ENCODE measurements at places on chromosomes 1 and 21.

DNA sequence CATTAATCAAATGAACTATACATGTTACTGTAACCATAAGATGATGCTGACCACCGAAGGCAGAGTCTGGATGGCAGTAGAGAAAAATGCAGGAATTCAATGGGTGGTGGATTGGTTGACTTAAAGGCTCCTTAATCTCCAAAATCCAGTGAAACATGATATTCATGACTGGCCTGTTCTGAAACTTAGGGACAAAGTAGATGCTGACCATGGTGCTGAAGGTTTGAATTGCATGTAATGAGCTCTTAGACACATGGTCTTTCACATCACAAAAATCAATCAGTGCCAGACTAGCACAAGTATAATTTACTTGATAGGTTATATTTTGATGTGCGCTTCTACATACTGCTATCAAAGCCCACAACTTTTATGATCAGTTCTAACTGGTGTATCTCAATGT lies 30.9 kb upstream of the NTMT2 start:
- H3K27ac ChIP-seq: no peak overlapping the region
- no peaks in the 10 kb centered on the region for H3K36me3 ChIP-seq
- no peaks in the 10 kb centered on the region for H3K4me1 ChIP-seq
- DNase-seq: no peak

- no peak overlapping the region for H3K27ac ChIP-seq
- DNase-seq: no peak
- peaks cover 2% of the 10 kb centered on the region for H3K4me1 ChIP-seq
- peaks cover 5% of the 10 kb centered on the region for H3K36me3 ChIP-seq
- no peak overlapping the region for H3K4me3 ChIP-seq
These were observed 121.7 kb downstream of the DTL start for GRCh38 chr1:212157252-212157651.

GRCh38 chr1:147243228-147243685 lies 773 bp downstream of the CHD1L start:
- peak overlapping the region; percentile 46 for H3K27ac ChIP-seq
- DNase-seq: no peak
- peaks cover 11% of the 10 kb centered on the region for H3K4me1 ChIP-seq
- H3K27me3 ChIP-seq: peaks cover 2% of the 10 kb centered on the region
- peak overlapping the region; percentile 95 for H3K4me3 ChIP-seq

GRCh38 chr1:97334454-97334853 lies 586.4 kb downstream of the DPYD start:
- H3K27me3 ChIP-seq: no peaks in the 10 kb centered on the region
- H3K4me3 ChIP-seq: no peak overlapping the region
- no peaks in the 10 kb centered on the region for H3K36me3 ChIP-seq
- H3K27ac ChIP-seq: no peak overlapping the region
- no peaks in the 10 kb centered on the region for H3K4me1 ChIP-seq

DNA sequence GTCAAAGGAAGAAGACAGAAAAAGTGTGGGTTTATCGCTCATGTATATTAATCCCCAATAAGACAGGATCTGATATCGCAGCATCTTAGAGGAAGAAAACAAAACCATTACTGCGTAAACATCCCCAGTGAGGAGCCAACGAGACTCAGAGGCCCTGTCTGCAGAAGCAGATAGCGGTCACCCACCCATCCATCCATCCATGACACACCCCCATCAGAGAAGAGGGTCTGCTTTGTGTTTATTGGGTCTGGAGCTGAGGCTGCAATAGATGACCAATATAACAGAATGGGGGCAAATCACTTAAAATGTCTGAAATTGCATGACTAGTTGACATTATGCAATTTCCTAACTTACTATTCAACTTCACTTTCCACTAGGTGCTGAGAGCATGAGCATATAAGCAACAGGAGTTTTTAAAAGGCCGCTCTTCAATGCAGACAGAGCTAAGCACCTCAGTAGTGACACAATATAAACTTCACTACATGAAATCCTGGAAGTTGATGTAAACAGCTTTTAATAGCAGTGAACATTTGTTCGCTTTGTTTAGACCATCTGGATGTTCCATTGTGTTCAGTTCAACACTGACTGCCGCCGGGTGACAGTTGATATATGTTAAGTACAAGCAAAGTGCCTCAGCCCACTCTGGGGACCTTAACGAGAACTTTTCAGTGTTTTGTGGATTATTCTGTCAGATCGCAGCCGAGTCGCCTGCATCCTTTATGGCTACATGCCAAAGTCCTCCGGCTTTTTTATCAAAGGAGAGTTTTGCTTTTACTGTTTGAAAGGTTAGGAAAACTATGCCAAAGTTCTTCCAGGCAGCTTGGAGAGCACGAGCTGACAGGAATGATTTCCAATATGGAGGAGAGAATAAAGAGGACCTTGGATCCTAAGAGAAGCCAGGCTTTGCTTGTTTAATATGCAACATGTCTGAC lies 167.5 kb downstream of the ZNF281 start:
- no peaks in the 10 kb centered on the region for H3K36me3 ChIP-seq
- peak; percentile 33 for DNase-seq
- H3K4me1 ChIP-seq: peaks cover 2% of the 10 kb centered on the region
- peak overlapping the region; percentile 35 for H3K4me3 ChIP-seq
- no peak overlapping the region for H3K27ac ChIP-seq
- no peaks in the 10 kb centered on the region for H3K27me3 ChIP-seq

- no peaks in the 10 kb centered on the region for H3K4me1 ChIP-seq
- H3K4me3 ChIP-seq: no peak overlapping the region
- no peak for DNase-seq
These were observed 24.3 kb upstream of the ENO1 start for GRCh38 chr1:8902765-8903164.

DNA sequence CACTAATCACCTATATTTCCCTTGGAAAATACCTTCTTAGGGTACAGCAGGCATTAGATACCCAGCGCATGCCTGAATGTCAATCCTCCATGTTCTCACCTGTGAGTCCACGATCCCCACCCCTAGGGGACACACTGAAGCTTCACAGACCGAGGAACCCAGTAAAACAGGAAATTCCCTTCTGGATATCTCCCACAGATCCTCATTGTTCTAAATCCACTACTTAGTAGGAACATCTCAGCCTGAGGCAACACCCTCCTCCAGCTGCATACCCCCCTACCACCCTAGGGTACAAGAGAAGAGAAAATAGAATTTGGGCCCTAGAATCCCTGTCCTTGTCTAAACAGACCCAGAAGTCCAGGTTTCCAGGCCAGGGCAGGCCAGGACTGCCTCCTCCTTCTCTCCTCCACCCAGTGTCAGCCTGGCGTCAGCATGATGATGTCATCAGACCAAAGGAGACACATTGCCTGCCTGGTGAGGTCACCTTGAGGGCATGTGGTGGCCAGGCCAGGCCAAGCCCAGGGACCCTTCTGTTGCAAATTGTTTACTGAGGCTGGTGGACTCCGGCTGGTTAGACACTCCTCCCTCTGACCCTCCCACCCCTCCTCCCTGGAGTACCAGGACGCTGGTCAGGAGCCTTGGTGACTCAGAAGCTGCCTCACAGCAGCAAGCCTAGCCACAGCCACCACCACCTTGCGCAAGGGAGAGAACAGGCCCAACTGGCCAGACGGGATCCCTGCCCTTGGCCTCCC lies 6.2 kb downstream of the NECTIN4 start:
- H3K4me1 ChIP-seq: peaks cover 4% of the 10 kb centered on the region
- no peak overlapping the region for H3K4me3 ChIP-seq
- DNase-seq: no peak
- H3K36me3 ChIP-seq: no peaks in the 10 kb centered on the region
- no peak overlapping the region for H3K27ac ChIP-seq

GRCh38 chr1:149949911-149950310 lies 13.2 kb upstream of the MTMR11 start:
- no peaks in the 10 kb centered on the region for H3K27me3 ChIP-seq
- peaks cover 11% of the 10 kb centered on the region for H3K36me3 ChIP-seq
- no peak overlapping the region for H3K4me3 ChIP-seq
- H3K27ac ChIP-seq: no peak overlapping the region
- DNase-seq: no peak

DNA sequence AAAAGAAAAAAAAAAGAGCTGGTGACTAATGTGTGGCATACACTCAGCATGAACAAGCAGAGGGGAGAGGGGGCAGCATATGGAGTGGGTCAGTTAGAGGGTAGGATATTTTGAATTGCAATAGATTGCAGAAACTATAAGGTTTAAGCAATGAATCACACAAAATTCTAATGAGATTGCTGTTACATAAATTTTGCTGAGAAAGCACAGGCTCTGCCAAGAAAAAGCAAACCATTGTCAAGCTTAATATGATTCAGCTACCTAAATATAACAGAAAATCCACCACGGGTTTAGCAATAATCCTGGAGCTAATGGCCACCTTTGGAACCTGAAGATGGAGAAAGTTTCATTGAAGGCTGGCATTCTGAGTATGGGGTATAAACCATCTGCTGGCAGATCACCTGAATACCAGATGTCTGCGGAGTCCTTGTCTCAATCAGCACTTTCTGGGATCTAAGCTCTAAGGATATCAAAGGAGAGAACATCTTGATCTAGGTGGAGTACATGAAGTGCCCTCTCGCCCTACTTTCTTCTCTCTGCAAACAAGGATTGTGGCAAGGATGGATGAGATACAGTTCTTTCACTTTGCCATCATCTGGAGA lies 30.3 kb upstream of the ANGPTL7 start:
- no peak overlapping the region for H3K27ac ChIP-seq
- no peaks in the 10 kb centered on the region for H3K27me3 ChIP-seq
- H3K36me3 ChIP-seq: peaks cover 48% of the 10 kb centered on the region
- no peaks in the 10 kb centered on the region for H3K4me1 ChIP-seq

DNA sequence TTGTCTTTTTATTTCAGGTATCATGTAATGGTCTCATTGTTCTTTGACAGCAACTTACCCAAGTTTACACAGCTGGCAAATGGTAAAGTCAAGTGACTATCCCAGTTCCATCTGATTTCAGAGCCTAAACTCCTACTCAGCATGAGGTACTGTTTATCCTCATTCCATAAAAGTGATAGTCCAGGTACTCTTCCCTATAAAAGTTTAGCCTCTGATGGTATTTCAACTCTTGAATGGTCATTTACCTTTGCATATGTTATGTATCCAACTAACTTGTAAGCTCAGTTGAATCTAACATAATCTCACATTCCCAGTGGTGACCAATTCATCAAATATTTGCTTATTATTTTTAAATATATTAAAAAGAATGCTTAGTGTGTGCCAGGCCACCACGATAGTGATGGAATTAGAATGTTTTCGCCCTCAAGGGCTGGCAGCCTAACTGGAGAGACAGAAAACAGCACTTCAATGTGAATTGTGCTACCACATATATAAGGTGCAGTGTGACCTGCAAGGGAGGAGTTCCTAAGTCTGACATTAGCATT lies 307.1 kb downstream of the CTH start:
- H3K4me3 ChIP-seq: no peak overlapping the region
- H3K27ac ChIP-seq: no peak overlapping the region
- DNase-seq: no peak

DNA sequence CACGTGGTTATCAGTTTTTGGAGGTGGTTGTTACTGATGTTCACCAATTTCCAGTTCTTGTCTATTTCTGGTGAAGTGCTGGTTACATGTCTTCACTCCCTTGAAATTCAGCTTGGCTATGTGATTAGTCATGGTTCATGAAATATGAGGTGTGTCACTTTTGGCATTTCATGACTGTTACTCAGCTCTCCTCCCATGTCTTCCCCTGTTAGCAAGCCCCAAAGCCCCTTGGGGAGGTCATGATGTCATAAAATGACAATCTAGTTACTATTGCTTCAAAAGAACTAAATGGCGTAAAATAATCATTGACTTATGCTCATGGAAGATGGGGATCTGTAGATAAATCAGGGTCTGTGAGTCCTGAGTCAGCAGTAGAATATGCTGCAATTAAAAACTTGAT lies 425.1 kb downstream of the SETD4 start:
- DNase-seq: no peak
- H3K27ac ChIP-seq: no peak overlapping the region
- no peaks in the 10 kb centered on the region for H3K27me3 ChIP-seq
- no peaks in the 10 kb centered on the region for H3K36me3 ChIP-seq

DNA sequence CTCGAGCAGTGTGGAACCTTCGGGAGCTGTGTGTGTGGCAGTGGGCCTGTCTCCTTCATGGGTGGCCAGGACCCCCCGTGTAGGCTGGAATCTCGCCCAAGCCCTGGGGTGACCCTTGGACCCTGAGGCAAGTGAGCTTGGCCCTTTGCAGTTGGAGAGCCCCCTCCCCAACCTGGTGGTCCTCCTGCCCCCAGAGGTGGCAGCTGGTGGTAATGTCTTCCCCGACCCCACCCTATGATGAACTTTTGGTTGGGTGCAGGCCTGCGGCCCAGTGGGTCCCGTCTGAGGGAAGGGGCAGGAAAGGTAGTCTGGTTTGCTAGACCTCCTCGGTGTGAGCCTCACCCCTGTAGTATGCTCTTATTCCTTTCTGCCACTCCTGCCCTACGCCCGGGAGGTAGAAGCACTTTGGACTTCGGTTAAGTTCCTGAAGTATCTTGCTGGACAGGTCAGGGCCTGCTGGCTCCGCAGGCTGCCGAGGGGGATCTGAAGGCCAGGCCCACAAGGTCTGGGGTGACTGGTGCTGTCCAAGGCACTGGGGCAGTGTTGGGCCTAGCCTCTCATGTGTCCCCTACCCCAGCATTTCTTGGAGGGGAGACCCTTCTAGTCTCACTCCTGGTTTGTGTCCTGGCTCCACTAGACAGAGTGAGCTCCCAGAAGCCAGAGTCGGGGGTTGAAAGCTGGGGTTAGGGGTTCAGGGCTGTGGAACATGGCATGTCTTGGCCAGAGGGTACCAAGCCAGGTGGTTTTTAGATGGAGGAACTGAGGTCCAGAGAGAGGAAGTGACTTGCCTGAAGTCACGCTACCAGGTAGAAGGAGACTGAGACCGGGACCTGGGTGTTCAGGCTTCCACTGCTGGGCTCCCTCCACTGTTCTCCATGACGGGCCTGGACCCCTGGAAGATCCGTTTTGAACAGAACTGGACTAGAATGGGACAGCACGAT lies 1.8 kb downstream of the ZNF362 start:
- peak overlapping the region; percentile 89 for H3K4me3 ChIP-seq
- H3K36me3 ChIP-seq: peaks cover 21% of the 10 kb centered on the region
- no peaks in the 10 kb centered on the region for H3K27me3 ChIP-seq

DNA sequence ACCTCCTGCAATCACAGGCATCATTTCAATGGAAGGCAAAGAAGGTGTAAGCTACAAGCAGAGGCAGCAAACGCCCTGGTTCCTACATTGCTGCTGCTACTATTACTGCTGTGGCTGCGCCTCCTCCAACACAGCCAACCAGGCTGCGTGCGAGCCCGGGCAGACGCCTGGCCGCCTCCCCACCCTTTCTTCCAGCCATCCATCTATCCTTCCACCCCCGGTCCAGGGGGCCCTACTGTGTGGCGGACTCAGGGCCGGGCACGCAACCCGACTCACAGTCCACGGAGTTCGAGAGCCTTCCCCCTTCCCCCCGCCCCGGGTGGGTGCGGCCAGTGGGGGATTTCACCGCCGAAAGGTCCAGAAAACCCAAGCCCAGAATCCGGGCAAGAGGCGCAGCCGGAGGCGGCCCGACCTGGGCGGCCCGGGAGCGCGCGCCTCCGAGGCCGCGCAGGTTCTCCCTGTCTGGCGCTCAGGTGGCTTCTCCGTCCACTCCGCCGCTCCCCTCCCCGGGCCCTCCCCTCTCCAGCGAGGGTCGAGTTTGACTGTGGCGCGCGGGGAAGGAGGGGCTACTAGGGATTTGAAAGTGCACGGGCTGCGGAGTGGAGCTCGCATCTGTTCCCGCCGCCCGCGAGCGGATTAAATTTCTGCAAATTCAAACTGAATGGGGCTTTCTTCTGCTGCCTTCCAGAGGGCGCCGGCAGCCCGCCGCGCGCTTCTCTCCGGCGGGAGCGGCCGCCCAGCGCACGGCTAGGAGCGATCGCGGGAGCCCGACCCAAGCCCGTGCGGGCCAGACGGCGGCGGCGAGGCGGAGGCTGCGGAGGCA lies at the start of gene HUNK:
TSS of gene HUNK (plus strand) at position 569 of the 823 bp plus-strand sequence. CDS start 655 bp downstream, outside the sequence.
- peak within 1 kb of the TSS; percentile 97 for H3K4me3 ChIP-seq
- peak; percentile 73 for DNase-seq
- no peaks in the 10 kb centered on the region for H3K27me3 ChIP-seq
- no peaks in the 10 kb centered on the region for H3K36me3 ChIP-seq
- H3K27ac ChIP-seq: peak within 1 kb of the TSS; percentile 70

- no peak for DNase-seq
- no peak overlapping the region for H3K27ac ChIP-seq
- no peak overlapping the region for H3K4me3 ChIP-seq
These were observed 16.2 kb downstream of the SYNC start for GRCh38 chr1:32686387-32686786.
